ENCODE measurements at places on chromosomes 6 and 20. TPM values are rescaled to one million over a fixed set of nuclear protein-coding genes. Genes with fewer than 3 reads are reported as not detected.

- DNase-seq: no peak
Measured at GRCh38 chr6:47007657-47008396, 34.3 kb downstream of the ADGRF1 start.

DNA sequence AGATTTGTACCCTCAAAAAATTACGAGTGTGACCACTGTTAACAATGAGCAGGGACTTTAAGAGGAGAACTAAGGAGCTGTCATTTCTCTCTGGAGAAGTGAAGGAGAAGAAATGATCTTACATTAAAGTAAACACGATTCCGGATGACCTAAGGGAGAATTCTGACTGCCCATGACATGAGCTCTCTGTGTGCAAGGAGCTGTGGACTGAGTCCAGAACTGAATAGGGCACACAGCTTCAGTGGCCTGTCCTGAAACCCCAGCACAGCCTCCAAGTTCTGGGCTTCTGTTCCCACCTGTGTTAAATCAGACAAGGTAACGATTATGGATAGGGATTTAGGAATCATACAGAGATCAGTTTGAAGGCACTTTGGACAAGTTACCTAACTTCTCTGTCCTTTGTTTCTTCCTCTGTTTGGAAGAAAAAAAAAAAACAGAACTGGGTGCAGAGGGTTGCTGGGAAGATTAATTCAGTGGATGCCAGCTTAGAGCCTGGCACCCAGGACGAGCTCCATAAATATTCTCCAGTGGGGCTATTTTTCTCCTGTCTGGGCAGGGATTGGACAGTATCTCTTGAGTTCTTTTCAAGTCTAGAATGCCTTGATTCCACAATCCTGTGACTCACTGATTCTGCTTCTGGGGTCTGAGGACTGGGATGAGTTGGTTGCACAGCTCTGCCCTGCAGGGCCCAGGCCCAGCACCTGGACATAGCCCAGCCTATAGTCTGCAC is 65.7 kb downstream of the MRPL14 start:
- no peak for DNase-seq

Gene FOXA2
- not detected for total RNA-seq

- no peak for DNase-seq
Measured at GRCh38 chr6:91506509-91506908, 919.6 kb upstream of the MAP3K7 start.

GRCh38 chr6:48087448-48087847 is 23.5 kb downstream of the PTCHD4 start:
- no peak for DNase-seq

Gene HLA-DRB5
- 0.19 TPM for total RNA-seq

Gene TNF
- total RNA-seq: not detected

Gene LY6G6F
- not detected for total RNA-seq

DNA sequence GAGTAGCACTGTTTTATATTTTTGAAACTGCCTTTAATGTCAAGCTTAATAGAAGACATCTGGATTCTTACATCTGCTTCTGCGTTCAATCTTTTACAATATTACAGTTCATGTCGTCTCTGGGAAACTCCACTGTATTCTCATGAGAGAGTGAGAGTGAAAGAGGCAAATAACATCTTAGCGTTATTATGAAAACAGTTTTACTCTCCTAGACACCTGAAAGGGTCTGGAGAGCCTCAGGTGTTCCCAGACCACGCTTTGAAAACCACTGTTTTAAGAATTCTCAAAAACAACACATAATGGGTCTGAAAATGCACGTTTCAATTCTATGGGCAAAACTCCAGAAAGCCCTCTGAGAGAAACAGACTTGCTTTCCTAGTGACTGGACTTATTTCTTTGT is 63.3 kb downstream of the ARHGAP18 start:
- DNase-seq: no peak

GRCh38 chr6:100704961-100705360 is 176.2 kb downstream of the ASCC3 start:
- no peak for DNase-seq

Gene RNF114
- 85.9 TPM for total RNA-seq

GRCh38 chr20:3710011-3710466 is 2.4 kb downstream of the SIGLEC1 start:
- DNase-seq: no peak

- DNase-seq: no peak
Measured at GRCh38 chr20:10686356-10687133, 12.7 kb upstream of the JAG1 start.

DNA sequence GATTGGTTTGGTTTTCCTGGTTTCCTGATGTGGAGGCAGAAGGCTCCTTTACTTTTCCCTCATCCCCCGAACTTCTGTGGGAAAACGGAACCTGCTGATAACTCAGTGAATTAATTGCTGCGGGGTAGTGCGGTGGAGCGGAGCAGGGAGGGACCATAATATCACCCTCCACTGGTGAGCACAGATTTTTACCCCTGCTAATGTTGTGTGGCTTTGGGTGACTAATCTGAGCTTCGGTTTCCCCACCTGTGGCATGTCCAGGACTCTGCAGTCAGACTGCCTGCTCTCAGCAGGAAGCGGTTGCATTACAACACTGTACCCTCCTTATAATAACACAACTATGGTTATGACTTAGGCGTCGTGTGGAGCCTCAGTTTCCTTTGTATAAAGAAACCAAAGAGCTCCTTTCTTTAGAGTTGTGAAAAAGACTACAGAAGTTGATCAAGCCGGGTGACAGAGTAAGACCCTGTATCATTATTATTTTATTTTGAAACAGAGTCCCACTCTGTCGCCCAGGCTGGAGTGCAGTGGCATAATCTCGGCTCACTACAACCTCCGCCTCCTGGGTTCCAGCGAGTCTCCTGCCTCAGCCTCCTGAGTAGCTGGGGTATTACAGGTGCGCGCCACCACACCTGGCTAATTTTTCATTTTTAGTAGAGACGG is 2.2 kb upstream of the ID1 start:
- no peak for DNase-seq

Data from esophagus squamous epithelium (tissue), 5 donors.